ENCODE measurements at places on chromosomes 5 and 9. TPM values are rescaled to one million over a fixed set of nuclear protein-coding genes. Genes with fewer than 3 reads are reported as not detected.

DNA sequence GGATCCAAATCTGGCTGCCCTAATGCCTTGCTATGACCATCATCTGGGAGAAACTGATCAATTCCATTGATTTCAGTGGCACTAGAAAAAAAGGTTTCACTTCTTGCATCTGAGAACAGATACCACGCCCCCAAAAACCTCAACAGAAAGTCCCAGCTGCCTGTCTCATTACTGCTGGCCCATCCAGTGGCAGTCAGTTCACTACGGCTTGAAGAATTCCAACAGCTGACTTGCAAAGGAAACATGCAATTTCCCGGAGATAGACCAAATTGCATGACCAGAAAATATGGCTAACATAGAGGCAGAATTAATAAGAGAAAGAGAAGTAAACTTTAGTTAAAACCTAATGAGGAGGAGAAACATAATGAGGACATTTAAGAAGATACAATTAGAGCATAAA lies 48.6 kb downstream of the UGCG start:
- no peak overlapping the region for H3K27ac ChIP-seq
- no peaks in the 10 kb centered on the region for H3K36me3 ChIP-seq
- H3K4me3 ChIP-seq, result no peak overlapping the region
- H3K4me1 ChIP-seq, result peaks cover 12% of the 10 kb centered on the region

GRCh38 chr5:16773991-16774390 lies 157.2 kb upstream of the RETREG1 start:
- DNase-seq, result no peak
- H3K4me1 ChIP-seq, result no peaks in the 10 kb centered on the region
- no peaks in the 10 kb centered on the region for H3K36me3 ChIP-seq

DNA sequence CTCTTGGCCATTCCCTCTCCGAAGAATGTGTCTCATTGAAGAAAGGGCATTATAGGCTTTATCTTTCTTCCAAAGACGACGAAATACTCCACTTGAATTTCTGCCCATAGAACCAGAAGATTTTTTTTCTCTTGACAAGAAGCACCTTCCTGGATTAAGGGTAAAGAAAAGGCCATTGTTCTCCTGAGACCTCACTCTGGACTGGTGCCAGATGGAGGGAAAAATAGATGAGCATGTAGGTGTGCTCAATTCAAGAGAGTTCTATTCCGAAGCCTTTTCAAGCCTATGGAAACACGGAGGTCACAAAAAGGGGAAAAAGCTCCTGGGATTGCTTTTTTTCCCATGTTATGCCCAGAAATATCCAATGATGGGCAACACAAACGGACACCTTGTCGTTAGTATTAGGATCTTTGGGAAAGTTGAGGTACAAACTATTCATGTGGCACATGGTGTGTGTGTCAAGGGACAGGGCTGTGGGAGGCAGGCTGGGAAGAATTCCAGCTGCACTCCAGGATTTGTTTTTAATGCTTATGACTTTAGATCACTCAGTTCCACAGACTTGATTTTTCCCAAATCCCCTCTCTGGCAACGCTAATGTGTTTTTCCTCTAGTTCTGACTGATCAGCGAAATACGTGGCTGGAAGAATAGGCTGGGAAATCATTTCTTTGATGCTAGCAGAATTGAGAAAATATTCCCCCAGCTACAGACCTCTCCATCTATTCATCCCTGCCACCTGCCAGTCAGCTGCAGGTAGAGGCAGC lies 89.9 kb downstream of the SIL1 start:
- peaks cover under 1% of the 10 kb centered on the region for H3K36me3 ChIP-seq
- H3K4me1 ChIP-seq, result no peaks in the 10 kb centered on the region
- no peaks in the 10 kb centered on the region for H3K27me3 ChIP-seq
- H3K4me3 ChIP-seq, result no peak overlapping the region
- no peak overlapping the region for H3K27ac ChIP-seq
- no peak for DNase-seq

GRCh38 chr5:29950416-29951145 lies 1242.9 kb upstream of the CDH6 start:
- H3K4me1 ChIP-seq, result no peaks in the 10 kb centered on the region
- DNase-seq, result no peak
- no peak overlapping the region for H3K4me3 ChIP-seq
- H3K36me3 ChIP-seq, result no peaks in the 10 kb centered on the region
- H3K27ac ChIP-seq, result no peak overlapping the region

DNA sequence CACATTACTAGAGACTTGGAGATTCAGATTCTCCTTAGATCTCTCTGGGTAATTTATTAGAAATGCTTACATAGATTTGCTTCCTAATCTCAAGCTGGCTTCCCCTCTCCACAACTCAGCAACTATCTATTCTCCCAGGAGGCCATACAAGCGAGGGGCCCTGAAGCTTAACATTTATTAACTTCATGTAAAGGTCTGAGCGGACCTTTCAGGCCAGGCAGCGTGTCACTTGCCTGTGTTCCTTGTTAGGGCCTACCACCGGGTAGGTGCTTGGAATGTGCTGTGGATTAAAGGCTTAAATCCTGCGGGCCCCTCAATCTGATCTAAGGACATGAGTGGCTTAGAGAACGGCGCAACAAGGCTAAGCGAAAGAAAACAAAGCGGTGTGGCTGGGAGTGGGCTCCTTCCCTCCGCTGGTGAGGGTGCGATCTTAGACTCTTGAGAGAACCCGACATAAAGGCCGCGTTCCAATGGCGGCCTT lies 712 bp upstream of the HSPA4 start:
- H3K36me3 ChIP-seq, result peaks cover 12% of the 10 kb centered on the region
- no peak for DNase-seq
- H3K27ac ChIP-seq, result peak overlapping the region; percentile 100
- peaks cover 36% of the 10 kb centered on the region for H3K4me1 ChIP-seq

GRCh38 chr5:97096846-97097245 lies 45.6 kb downstream of the LIX1 start:
- no peak overlapping the region for H3K27ac ChIP-seq
- peaks cover 6% of the 10 kb centered on the region for H3K36me3 ChIP-seq
- H3K27me3 ChIP-seq, result peaks cover 19% of the 10 kb centered on the region
- no peak overlapping the region for H3K4me3 ChIP-seq

- H3K36me3 ChIP-seq, result no peaks in the 10 kb centered on the region
- H3K4me3 ChIP-seq, result peak overlapping the region; percentile 72
Measured at GRCh38 chr9:113992276-113992951, 85.7 kb downstream of the AMBP start.

GRCh38 chr9:17928228-17928627 lies 349.4 kb downstream of the SH3GL2 start:
- no peaks in the 10 kb centered on the region for H3K36me3 ChIP-seq
- no peak overlapping the region for H3K4me3 ChIP-seq
- H3K27me3 ChIP-seq, result no peaks in the 10 kb centered on the region
- H3K27ac ChIP-seq, result no peak overlapping the region

DNA sequence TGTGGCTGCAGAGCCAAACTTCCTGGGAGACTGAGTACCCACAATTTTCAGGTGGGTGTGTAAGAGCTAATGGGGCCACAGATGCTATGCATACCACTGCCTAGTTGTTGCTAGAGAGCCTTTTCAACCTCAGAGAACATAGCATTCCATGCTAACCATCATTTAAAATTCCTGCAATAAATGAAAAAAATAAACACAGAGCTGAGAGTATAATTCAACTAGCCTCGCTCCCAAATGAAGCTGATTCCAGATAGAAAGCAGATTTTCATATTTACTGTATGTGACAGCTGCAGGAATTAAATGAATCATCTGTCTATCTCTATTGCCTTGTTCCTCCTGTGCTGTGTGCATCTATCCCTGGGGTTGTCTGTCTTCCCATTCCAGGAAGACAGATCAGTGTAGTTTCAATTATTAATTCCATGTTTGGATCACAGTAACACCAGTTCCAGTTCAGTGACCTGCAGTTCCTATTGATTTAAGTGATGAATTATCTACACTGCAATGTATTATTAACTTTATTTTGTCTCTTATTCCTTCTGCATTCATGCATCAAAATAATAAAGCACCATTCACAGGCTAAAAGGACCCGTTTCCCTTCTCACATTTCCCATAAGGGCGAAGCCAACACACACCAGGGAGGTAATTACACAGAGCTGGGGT lies 324.5 kb downstream of the SLIT3 start:
- no peak overlapping the region for H3K4me3 ChIP-seq
- DNase-seq, result no peak
- H3K4me1 ChIP-seq, result no peaks in the 10 kb centered on the region
- H3K36me3 ChIP-seq, result no peaks in the 10 kb centered on the region
- no peak overlapping the region for H3K27ac ChIP-seq

DNA sequence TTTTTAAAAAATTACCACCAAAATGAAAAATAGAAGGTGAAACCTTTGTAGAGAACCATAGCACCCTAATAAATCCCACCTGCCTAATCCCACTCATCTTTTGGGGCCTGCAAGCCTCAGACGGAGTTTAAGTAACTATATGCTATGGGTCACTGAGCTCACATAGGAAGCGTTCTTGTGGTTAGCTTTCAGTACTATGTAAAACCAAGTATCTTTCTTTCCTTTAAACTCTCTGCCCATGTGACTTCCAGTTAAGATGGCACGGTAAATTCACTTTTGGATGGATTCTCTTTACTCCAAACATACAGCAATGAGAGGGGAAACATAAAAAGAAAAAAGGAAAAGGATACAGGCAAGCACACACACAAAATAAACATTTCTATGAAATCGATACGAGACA lies 50.9 kb downstream of the FANCC start:
- no peak for DNase-seq
- H3K4me1 ChIP-seq, result peaks cover 46% of the 10 kb centered on the region
- peak overlapping the region; percentile 96 for H3K27ac ChIP-seq
- peak overlapping the region; percentile 86 for H3K4me3 ChIP-seq
- peaks cover 8% of the 10 kb centered on the region for H3K36me3 ChIP-seq

GRCh38 chr5:34483442-34484033 lies 172.6 kb upstream of the RAI14 start:
- H3K27me3 ChIP-seq, result peaks cover 34% of the 10 kb centered on the region
- H3K4me3 ChIP-seq, result no peak overlapping the region
- peaks cover 2% of the 10 kb centered on the region for H3K4me1 ChIP-seq
- no peaks in the 10 kb centered on the region for H3K36me3 ChIP-seq
- DNase-seq, result no peak
- no peak overlapping the region for H3K27ac ChIP-seq

DNA sequence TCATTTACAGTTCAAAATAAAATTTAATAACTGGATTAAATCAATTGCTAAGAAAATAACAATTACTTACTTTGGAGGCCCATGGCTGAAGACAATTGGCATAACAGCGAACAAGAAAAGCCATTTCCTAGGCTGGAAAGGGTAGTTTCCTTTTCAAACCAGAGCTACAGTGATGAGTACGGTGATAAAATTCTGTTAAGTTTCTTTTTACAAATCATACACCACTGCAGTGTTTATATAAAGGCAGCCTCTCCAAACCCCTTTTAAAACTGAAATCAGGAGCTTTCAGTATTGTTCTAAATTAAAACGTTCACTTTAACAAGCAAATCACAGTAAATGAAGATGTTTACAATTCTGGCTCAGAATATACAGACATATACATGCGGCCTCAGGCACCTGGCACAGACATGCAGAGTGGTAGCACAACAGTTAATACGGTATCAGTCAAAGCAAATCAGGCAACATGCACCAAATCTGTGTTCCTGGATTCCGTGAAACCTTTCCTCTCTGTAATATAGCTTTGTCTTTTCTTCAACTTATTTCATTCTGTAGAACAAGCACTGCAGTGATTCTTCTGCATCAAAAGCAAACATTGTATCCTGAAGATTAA lies 102.9 kb downstream of the RAPGEF6 start:
- DNase-seq, result no peak
- peaks cover 11% of the 10 kb centered on the region for H3K36me3 ChIP-seq
- peaks cover 58% of the 10 kb centered on the region for H3K4me1 ChIP-seq
- H3K4me3 ChIP-seq, result peak overlapping the region; percentile 86

DNA sequence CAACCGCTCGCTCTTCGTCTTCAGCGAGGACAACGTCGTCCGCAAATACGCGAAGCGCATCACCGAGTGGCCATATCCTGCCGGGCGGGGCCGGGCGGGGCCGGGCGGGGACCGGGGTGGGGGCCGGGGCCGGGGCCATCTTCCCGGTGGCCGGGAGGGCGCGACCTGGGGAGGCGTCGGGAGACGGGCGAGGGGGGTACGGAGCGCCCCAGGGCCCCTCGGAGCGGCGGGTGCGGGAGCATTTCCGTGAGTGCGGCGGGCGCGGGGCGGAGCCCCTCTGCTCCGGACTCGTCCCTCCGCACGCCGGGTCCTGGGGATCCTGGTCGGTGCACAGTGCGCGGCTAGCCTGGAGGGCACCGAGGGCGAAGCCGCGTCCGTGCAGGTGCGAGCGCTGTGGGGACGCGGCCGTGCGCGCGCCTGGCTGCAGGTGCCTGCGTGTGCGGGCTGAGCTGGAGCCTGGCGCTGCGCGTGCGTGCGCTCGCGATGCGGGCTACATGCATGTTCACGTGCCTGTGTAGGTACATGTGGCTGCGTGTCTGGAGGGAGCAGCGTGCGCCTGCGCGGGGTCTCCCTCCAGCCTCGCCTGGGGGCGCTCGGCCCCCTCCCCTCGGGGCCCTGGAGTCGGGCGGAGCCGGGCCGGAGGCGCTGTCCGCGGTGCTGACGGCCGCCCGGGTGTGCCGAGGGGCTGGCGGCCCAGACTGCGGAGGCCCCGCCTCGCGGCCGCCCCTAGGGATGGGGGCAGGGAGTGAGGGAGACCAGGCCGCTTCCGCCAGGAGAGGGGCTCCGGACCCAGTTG lies 762 bp downstream of the CACNA1B start:
- no peaks in the 10 kb centered on the region for H3K36me3 ChIP-seq
- no peak overlapping the region for H3K4me3 ChIP-seq
- H3K27ac ChIP-seq, result no peak overlapping the region

DNA sequence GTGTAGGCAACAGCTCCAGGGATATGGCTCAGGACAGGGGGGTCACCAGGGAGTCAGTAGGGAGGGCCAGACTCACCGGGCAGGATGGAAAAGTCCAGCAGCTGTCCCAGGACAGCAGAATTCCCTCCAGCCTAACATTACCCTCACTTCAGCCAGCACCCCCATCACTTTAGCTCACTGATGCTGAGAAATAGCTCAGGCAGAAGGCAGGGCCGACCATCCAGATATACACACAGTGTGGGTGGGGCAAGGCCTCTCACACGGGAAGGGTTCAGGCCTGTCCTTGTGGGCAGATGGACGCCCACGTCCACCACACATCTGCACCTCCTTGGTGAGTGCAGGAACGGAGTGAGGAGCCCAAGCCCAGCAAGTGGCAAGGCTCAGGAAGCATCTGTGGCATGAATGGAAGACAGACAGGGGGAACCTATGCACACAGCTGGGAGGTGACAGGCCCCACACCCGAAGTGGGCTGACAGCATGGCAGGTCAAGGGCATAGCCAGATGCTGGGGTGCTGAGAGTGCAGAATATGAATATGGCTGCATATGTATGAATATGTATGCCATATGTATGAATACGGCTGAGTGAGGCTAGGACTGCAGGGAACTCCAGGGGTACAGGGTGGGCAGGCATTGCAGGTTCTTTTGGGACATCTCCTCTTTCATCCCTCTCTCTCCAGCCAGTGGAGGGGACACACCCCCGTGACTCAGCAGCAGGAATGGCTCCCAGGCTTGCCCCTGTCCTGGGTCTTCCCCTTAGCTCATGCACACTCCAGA lies 17.0 kb downstream of the BICD2 start:
- peaks cover 4% of the 10 kb centered on the region for H3K36me3 ChIP-seq
- no peak overlapping the region for H3K4me3 ChIP-seq
- peaks cover 22% of the 10 kb centered on the region for H3K4me1 ChIP-seq
- H3K27me3 ChIP-seq, result no peaks in the 10 kb centered on the region
- H3K27ac ChIP-seq, result no peak overlapping the region

GRCh38 chr9:123445981-123446610 lies 90.1 kb downstream of the CRB2 start:
- no peaks in the 10 kb centered on the region for H3K36me3 ChIP-seq
- no peak overlapping the region for H3K4me3 ChIP-seq
- H3K27ac ChIP-seq, result no peak overlapping the region

The PDLIM4 gene
- 0.64 TPM for total RNA-seq

The INSL6 gene
- not detected for total RNA-seq

The C9orf153 gene
- 0.34 TPM for total RNA-seq

The PIP5K1B gene
- 0.36 TPM for total RNA-seq

The PHF24 gene
- total RNA-seq, result not detected

Data from activated naive CD8-positive, alpha-beta T cell treated with anti-CD3 and anti-CD28 coated beads, Interleukin-2, amount 10 ng/mL, durations not matched to agents 7 days and 5 days (primary cell).